Effector memory CD8-positive, alpha-beta T cell (primary cell): ENCODE measurements at places on chromosomes 6 and 20.

GRCh38 chr6:132790450-132790849, 8.0 kb downstream of the SLC18B1 start:
- no peak for DNase-seq

DNA sequence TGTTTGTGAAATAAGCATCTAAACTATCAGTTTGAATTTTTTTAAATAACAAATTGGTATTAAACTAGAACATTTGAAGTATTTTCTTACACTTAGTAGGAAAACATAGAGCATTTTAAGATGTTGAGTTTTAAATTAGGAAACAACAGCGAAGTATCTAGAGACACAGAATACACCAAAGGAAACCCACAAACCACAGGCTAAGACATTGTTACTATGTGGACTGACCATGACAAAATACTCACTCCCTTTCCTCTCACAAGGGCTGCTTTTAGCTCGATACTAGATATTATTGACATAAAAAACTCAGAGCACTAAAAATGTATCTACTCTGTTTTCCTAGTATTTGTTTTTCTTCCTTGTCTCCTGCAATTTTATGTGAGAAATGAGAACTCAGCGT, 266.0 kb upstream of the CITED2 start:
- no peak for DNase-seq

DNA sequence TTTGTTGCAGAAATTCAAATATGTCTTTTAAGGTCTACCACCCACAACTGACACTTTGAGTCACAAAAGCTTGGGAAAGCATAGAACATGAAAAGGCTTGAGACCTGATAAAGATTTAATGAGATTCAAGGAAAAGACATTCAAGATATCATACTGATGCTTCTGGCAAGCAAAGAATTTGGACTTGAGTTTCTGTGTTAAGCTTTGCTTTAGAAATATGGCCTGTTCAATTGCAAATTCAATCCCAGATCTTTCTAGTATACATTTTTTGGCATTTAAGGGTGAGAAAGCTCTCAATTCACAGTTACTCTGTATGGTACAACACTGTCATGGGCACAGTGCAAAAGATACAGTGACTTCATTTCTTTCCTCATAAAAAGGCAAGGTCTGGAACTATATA, 38.9 kb upstream of the LAMP5 start:
- DNase-seq, result no peak

DNA sequence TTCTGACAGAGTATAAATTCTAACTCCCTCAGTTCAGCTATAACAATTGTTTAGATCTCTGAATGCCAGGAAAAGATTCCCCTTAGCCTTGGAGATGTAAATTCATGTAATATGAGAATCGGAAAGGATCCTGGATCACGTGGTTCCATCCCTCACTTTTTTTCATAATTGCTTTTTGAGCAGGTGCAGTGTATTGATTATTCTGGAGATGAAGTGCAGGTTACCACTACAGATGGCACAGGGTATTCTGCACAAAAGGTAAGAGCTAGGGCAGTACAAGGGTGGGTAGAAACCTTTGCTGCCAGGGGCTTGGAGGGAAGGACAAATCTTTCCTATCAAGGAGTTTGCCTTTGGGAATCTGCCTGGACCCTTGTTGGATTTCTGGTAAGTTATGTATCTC, 52.7 kb downstream of the KDM1B start:
- no peak for DNase-seq

- no peak for DNase-seq
Measured at GRCh38 chr6:1321738-1322137, 9.8 kb downstream of the FOXQ1 start.

- no peak for DNase-seq
Measured at GRCh38 chr20:31516166-31516565, 1.9 kb downstream of the HM13 start.

GRCh38 chr6:125206389-125206788, 52.8 kb downstream of the TPD52L1 start:
- DNase-seq, result no peak

- no peak for DNase-seq
Measured at GRCh38 chr6:122853259-122853995, 64.4 kb downstream of the SMPDL3A start.

GRCh38 chr6:136783495-136784270, 8.6 kb downstream of the MAP3K5 start:
- no peak for DNase-seq

- DNase-seq, result no peak
Measured at GRCh38 chr6:5732496-5732895, 274.2 kb downstream of the NRN1 start.

DNA sequence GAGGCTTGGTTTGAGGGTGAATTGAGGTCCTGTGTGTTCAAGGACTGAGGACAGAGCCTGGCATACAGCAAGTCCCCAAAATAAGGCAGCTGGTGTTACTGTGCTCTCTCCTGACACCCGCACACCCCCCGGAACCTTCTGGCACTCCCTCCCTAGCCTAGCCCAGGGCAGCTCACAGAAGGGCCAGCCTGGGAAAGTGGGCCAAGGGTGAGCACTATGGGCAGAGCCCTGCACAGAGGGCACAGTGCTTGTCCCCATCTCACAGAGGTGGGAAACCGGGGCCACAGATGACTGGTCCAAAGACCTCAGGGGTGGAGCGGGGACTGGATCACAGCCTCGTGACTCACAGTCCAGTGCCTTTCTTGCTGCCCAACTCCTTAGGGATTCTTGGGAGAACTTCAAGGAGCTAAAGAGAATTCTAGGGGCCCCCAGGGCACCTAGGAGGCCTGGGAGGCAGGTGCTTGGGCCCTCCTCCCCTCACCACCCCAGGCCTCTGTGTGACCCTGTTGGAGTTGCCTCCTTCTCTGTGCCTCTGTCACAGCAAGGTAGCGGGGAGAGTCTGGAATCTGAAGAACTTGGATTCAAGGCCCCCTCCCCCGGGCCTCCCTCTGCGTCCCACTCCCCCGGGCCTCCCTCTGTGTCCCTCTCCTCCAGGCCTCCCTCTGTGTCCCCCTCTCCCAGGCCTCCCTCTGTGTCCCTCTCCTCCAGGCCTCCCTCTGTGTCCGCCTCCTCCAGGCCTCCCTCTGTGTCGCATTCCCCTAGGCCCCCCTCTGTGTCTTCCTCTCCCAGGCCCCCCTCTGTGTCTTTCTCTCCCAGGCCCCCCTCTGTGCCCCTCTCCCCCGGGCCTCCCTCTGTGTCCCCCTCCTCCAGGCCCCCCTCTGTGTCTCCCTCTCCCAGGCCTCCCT, 13.5 kb downstream of the DLGAP4 start:
- DNase-seq, result no peak

- DNase-seq, result no peak
Measured at GRCh38 chr20:44018259-44018941, 103.7 kb downstream of the TOX2 start.

GRCh38 chr20:63855363-63856097, 5.8 kb upstream of the ABHD16B start:
- DNase-seq, result no peak

DNA sequence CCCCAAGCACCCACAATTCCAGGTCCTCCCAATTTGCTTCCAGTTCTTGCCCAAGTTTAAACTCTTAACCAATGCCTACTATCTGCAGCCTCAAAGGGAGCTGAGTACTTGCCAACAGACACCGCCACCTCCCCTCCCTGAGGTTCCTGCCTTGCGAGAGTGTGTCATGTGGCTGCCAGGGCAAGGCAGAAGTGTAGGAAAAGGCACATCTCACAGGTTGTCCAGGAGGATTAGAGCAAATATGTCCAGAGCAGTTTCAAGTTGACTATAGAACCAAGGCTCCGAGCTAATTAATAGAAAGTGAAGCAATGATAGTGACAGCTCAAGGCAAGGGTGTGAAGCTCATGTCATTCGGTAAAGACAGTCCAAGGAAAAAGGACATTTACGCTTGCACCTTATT, 127.8 kb downstream of the ATXN1 start:
- DNase-seq, result no peak

DNA sequence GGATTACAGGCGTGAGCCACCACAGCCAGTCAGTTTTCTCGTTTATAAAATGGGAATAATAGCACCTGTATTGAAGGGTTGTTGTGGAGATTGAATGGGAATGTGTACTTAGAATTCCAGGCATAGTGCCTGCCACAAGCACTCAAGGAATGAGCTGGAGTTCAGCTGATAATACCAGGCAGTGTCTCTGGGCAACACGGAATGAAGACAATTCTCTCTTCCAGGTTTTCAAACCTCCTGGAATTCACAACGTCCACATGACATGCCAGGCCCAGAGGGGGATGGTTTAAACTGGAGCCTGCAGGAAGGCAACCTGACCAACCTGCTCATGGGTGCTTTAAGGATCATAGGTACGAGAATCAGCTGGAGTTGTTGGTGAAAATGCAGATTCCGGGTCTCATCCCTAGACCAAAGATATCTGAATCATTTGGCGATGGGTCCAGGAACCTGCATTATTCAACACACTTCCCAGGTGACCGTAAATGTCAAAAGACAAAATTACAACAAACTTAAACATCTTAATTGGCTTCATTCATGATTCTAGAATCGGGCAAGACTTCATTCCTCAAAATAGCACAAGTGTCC, 1.9 kb upstream of the PTPN1 start:
- DNase-seq, result no peak

GRCh38 chr20:16147216-16147615, 426.0 kb downstream of the KIF16B start:
- no peak for DNase-seq

DNA sequence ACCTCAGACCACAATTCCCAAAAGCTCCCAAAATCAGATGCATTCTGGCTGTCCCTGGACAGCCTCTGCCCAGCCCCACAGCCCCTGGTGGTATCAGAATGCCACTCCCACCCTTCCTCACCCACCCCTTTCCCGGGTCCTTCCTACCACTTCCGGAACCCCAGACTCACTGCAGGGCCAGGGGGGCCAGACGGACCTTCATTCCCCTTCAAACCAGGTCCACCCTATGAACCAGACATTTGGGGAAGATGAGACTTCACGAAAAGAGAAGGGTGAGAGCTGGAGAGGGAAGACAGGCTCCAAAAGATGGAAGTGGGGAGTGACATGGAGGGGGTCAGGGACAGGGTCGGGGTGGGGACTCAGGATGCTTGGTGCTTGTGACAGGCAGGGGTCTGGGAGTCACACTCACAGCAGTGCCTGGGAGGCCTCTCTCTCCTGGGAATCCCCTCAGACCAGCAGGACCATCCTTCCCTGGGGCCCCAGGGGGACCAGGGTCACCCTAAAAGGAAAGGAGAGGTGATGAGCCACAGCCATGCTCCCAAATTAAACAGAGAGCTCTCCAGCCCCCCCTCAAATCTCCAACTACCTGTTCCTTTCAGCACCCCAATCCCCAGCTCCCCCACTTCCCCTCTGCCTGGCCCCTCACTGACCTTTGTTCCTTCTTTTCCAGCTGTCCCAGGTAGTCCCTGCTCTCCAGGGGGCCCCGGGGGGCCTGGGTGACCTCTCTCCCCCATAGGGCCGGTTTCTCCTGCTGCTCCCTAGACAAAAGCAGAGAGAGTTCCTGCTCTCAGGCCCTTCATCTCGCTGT, 20.2 kb downstream of the COL11A2 start:
- no peak for DNase-seq

DNA sequence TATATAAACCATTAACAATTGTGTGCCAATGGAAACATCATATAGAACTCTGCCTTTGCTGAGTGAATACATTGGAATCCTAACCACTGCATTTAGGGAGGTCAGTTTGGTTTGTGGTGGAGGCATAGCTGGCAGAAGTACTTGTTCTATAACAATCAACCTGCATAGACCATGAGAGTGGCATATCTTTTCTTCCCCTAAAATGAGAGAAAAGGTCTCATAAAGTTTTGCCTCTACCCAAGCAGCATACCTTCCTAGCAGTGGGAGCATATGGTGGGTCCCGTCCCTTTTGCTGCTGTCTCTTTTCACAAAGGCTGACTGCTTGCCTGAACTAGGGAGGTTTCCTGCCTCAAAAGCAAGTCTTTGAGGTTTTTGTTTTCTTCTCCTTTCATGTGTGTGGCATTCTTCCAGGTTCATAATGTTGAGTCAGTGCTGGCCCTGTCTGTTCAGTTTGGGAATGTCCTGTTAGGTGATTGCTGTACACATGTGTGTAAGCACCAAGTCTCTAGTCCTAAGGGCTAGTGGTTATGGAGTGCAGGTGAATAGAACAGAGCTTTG, 61.2 kb upstream of the SUPT3H start:
- DNase-seq, result no peak

GRCh38 chr20:33280775-33281174, 2.2 kb upstream of the BPIFB1 start:
- DNase-seq, result no peak

DNA sequence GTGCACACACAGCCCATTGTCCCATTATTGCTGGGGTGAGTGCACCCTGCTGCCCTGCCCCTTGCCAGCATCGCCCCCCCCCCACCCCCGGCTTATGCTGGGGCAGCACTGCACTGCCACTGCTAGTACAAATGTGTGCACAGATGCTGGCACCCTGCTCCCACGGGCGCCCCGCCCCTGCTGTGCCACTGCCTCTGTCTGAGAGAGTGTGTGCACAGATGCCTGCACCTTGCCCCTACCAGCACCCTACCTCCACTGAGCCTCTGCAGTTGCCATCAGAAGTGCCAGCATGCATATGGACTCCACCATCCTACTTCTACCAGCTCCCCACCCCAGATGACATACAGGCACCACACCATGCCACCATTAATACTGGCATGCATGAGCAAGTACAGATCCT, 454.6 kb upstream of the KHDRBS2 start:
- DNase-seq, result no peak

- no peak for DNase-seq
Measured at GRCh38 chr6:113999284-113999683, 28.3 kb upstream of the HDAC2 start.

DNA sequence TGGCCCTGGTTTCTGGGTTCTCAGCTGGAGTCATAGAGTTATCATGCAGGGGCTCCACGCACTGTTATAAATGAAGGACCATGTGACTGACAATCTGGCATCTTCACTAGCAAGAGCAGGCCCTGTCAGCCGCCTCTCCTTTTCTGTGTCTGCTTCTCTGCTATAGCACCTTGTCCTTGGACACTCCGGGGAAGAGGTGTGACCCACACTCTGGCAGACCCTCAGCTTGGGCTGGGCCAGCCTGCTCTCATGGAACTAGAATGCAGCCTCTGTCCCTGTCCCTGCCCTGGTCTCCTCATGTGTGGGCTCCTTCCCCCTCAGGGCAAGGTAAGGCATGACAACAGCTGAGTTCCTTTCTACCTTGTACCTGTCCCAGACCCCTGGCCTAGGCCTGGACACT, 10.9 kb upstream of the FANCE start:
- no peak for DNase-seq

- no peak for DNase-seq
Measured at GRCh38 chr6:136086686-136087085, 163.4 kb downstream of the MTFR2 start.

GRCh38 chr6:78552435-78552834, 314.9 kb upstream of the IRAK1BP1 start:
- DNase-seq, result no peak

DNA sequence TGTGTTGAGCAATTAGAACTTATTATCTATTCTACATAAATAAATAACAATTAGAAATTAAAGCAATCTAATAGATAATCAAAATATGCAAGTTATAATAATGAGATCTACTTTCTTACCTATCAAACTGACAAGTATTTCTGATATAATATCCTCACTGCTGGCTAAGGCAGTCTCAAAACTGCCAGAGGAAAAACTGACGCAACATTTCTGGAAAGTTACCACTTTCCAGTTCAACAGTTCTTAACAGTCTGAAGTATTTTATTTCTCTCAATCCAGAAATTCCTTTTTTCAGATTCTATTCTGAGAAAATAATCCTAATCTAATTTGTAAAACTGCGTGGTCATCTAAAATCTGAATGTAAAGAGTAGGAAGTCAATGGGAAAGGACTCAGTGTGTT, 121.0 kb downstream of the TRDN start:
- no peak for DNase-seq
